ENCODE measurements at places on chromosomes 5 and 9.

DNA sequence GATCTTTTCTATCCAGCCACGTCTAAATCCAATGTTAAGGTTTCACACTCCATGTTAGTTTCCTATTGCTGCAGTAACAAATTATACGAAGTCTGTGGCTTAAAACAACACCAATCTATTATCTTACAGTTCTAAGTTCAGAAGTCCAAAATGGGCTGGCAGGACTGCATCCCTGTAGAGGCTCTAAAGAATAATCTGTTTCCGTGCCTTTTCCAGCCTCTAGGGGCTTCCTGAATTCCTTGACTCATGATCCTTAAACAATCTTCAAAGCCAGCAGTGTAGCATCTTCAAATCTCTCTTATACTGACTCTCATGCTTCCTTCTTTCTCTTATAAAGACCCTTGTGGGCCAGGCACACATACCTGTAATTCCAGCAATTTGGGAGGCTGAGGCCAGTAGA lies 6.8 kb downstream of the PLGRKT start:
- no peak for DNase-seq

DNA sequence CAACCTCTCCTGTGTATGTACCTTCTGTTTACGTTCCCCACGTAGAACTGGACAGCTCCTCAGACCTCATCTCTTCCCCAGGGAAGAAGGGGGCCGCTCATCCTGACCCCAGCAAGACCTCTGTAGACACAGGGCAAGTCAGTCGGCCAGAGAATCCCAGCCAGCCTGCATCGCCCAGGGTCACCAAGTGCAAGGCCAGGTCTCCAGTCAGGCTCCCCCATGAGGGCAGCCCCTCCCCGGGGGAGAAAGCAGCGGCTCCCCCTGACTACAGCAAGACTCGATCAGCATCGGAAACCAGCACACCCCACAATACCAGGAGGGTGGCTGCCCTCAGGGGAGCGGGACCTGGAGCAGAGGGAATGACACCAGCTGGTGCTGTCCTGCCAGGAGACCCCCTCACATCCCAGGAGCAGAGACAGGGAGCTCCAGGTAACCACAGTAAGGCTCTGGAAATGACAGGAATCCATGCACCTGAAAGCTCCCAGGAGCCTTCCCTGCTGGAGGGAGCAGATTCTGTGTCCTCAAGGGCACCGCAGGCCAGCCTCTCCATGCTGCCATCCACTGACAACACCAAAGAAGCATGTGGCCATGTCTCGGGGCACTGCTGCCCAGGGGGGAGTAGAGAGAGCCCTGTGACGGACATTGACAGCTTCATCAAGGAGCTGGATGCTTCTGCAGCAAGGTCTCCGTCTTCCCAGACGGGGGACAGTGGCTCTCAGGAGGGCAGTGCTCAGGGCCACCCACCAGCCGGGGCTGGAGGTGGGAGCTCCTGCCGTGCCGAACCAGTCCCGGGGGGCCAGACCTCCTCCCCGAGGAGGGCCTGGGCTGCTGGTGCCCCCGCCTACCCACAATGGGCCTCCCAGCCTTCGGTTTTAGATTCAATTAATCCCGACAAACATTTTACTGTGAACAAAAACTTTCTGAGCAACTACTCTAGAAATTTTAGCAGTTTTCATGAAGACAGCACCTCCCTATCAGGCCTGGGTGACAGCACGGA lies 86.7 kb downstream of the GOLPH3 start:
- no peak for DNase-seq

DNA sequence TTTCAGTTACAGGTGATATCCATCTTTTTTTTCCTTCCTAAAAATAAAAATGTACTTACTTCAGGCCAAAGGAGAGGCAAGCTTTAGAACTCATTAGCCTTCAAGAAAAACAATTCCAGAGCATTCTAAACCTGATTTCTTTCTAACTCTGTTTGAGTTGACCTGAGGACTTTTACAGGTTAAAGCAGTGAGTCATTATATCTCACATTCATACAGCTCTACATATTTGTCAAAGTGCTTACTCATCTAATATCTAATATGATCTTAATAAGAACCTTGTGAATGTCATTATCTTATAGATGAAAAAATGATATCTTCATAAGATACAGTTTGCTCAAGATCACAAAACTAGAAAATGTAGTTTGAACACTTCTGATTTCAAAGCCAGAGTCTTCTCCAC lies 149.2 kb upstream of the CDKN2B start:
- no peak for DNase-seq

DNA sequence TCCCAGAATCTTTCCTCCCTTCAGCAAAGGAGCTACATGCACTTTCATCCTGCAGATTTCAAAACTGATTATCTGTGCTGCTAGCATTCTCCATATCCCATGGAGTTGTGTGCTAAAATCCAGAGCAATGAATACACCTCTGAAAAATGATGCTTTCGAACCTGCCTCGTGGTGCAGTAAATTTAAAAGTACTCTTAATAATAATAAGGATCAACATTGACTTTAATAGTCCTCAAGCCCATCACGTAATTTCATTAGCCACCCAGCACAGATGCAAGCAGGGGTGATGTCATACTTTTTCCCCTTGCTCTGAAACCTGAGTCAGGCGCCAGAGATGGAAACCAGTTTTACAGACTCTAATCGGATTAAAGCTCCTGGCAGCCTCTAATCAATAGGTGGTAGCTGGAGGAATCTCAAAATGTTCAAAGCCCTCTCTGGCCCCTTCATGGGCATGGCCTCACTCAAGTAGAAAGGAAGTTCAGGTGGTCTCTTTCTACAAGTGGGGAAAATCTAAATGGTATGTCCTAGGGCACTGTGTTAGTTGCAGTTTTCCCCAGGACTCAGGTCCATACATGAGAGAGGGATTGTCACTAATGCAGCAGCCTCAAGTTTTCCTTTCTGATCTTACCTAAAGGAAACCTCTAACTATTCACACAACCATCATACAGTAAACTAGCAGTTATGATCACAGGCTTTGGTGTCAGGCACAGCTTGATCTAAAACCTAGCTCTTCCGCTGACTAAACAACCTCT lies 221.6 kb upstream of the SLC30A5 start:
- DNase-seq = no peak

DNA sequence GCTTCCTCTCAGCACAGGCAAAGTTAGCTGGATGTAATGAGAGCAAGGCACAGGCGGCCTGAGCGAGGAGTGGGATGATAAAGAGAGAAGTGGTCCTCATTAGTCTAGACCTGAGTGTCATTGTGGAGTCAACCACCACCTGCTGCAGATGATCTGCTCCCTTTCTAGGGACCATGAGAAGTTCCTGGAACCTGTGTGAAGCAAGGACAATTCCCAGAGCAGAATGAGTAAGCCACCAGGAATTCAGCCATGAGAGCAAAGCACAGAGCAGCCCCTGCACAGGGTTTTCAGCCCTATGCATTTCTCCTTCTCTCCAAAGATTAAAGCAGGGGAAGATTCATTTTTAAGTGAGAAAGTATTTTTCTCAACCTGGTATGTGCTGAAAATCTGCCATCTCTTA lies 146.8 kb upstream of the SPEF2 start:
- no peak for DNase-seq

DNA sequence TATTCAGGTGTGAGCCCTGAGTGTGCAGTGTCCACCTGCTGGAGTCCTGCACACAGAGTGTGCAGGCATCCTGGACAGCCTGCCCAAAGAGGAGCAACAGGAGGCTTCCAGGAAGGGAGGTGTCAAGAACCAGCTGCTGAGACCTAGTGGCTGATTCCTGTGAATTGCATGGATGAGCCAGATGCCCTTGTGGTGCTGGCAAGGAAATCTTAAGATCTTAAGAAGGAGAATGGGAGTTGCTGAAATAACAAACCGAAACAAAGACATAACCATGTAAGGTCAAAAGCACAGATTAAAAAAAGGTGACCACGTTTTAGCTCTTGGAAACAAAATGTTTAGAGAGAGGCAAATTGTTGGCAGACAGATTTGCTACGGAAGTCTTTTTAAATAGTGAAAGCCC lies 29.3 kb upstream of the RPS23 start:
- DNase-seq = no peak

- DNase-seq = no peak
Observed at GRCh38 chr9:23145467-23145866, 680.6 kb downstream of the ELAVL2 start.

- no peak for DNase-seq
Observed at GRCh38 chr9:107878462-107878861, 388.9 kb upstream of the KLF4 start.

DNA sequence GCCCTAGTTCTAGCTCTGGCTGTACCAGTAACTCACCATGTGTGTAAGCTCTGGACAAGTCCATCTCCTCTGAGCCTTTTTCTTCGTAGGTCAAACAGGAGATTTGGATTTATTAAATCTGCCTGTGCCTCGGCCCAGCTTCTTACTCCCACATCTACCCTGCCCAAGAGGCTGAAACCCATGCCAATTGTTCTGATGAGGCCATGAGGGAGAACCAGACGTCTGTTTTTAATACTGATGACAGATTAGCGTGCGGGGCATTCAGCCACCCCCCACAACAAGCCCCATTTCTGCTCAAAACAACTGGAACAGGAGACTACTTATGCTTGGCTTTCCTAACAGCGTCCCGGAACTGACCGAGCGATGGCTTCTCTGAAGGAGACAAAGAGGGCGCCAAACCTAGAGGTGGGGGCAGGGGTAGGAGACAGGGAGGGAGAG lies 81.2 kb upstream of the TRIM32 start:
- DNase-seq = no peak

DNA sequence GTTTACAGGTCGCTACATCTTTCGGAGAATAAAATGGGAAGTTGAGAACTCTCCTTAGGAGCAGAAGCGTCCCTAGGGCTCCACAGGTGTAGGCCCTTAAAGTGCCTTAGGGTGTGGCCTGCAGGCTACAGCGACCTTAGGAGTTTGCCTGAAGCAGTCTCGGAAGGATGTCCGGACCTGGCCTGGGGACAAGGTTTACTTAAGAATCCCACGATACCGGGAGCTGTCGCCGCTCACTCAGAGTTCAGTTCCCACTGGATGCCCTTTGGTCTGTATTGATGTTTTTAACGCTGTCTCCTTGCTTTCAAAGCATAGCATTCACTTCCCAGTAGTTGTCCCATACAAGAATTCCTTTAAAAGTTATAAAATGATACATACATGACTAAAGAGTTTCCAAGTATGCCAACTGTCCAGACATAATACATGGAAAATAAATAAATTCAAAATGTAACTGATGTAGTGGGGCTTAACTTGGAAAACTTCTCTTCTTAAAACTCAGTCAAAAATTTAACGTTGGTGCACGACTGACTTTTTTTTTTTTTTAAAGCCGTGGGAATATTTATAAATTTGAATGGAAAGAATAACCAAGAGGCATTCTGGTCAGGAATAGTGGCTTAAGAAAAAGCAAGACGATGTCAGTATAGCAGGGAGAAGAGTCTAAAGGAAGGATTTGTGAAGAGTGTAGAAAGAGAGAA lies 848 bp downstream of the RAD50 start:
- DNase-seq = peak; percentile 37

DNA sequence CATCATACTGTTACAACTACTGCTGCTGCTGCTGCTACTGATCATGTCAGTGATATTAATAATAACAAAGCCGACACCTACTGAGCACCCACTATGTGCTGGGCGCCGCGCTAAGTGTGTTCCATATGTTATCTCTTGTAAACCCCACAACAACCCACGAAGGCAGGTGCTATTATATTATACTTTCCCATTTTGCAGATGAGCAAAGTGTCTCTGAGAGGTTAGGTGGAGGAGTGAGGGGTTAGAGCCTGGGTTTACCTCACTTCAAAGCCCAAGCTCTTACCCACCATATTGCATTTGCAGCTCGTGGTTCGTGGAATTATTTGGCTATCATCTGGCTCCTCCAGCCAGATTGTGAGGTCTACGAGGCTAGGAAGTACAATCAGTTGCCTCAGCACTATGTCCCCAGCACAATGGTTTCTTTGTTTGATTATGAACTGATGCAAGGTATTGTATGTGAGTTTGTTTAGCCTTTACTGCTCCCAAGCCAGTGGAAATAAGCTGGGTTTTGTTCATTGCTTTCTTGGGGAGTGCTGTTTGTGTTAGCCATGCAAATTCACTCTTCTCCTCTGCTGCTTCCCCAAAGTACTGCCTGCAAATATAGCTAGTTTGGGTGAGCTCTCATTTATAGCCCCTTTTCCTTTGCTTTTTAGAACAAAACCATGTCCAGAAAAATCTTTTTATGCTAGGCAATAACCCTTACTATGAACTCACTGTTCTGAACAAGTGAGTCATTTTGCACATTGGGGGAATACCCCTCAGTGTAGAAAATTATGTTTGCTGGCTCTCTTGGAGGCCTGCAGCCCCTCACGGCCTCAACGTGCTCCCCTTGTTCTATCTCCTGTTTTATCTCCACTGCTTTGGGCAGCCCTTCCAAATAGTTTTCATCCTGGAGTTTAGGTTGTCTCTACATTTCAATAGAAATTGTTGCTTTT lies 47.9 kb downstream of the ALG2 start:
- no peak for DNase-seq

DNA sequence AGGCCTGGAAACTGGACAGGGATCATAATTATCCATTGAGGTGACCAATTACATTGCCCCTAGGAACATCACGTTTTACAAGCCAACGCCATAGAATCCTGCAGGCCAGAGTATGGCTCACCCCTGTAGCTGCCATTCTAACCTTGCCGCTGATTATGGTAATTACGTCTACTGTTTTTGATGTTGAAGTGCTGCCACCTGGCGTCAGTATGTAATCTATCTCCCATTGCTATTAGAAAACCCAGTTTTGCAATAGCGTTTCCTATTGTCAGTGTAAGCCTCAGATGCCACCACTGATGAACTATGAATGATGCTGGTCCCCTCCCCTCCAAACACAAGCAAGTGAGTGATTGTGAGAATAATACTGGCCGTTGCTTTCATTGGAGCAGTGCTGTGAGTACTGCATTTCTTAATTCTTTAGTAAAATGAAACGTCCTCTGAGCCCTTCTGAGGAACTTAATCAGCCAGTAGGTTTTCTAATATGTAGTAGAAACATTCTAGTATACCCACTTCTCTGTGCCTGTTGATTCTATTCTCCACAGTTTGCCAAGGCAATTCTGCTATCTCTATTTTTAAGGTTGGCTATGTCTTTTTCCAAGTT lies 100.5 kb upstream of the NMUR2 start:
- DNase-seq = peak; percentile 59

DNA sequence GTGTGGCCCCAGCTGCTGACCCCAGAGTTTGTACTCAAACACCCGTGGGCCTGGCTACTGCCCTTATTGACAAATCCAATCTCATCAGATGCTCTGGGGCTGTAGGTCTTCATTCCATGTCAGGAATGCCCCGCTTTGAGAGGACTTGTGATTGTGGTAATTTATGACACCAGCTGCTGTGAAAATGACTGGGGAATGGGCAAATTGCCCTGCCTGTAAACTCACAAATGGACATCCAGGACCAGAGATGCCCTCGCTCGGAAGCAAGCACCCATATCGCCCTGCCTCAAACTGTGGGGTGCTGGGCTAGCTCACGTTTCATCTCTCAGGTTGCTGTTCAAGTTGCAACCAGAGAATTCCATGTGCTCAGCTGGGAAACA lies 225.9 kb upstream of the MAP3K1 start:
- DNase-seq = no peak

- DNase-seq = peak; percentile 50
Observed at GRCh38 chr9:129945314-129945713, 97.7 kb downstream of the FNBP1 start.

- peak; percentile 14 for DNase-seq
Observed at GRCh38 chr9:16184964-16185646, 632.3 kb downstream of the CCDC171 start.

GRCh38 chr5:6636293-6636692 lies 3.1 kb downstream of the SRD5A1 start:
- no peak for DNase-seq
